Activated CD4-positive, alpha-beta T cell treated with anti-CD3 and anti-CD28 coated beads, Interleukin-2, amount 10 ng/mL, durations not matched to agents 24 days and 14 days (primary cell): ENCODE measurements at places on chromosomes 6 and 20. TPM values are rescaled to one million over a fixed set of nuclear protein-coding genes. Genes with fewer than 3 reads are reported as not detected.

DNA sequence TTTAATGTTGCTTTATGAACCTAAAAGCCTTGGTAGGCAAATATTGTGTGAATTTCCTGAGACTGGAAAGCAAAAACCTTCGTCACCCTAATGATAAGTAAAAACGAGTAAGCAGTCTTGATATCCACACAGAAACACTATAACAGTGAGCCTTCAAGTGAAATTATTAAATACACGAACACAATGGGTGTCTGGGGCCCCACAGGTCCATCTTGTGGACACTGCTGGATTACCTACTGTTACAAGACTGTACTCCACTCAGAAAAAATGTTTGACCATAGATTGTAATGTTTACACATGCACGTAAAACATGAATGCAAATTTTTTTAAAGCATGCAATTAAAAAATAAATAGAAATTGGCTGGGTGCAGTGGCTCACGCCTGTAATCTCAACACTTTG is 466.9 kb downstream of the CD83 start:
- H3K4me1 ChIP-seq, result no peaks in the 10 kb centered on the region
- H3K27ac ChIP-seq, result no peak overlapping the region
- H3K4me3 ChIP-seq, result no peak overlapping the region

- peaks cover 6% of the 10 kb centered on the region for H3K27me3 ChIP-seq
- peak; percentile 46 for DNase-seq
- H3K4me3 ChIP-seq, result no peak overlapping the region
- peaks cover 5% of the 10 kb centered on the region for H3K36me3 ChIP-seq
- no peak overlapping the region for H3K27ac ChIP-seq
- peaks cover 7% of the 10 kb centered on the region for H3K4me1 ChIP-seq
Measured at GRCh38 chr6:32614366-32615081, 22.7 kb upstream of the HLA-DQA1 start.

DNA sequence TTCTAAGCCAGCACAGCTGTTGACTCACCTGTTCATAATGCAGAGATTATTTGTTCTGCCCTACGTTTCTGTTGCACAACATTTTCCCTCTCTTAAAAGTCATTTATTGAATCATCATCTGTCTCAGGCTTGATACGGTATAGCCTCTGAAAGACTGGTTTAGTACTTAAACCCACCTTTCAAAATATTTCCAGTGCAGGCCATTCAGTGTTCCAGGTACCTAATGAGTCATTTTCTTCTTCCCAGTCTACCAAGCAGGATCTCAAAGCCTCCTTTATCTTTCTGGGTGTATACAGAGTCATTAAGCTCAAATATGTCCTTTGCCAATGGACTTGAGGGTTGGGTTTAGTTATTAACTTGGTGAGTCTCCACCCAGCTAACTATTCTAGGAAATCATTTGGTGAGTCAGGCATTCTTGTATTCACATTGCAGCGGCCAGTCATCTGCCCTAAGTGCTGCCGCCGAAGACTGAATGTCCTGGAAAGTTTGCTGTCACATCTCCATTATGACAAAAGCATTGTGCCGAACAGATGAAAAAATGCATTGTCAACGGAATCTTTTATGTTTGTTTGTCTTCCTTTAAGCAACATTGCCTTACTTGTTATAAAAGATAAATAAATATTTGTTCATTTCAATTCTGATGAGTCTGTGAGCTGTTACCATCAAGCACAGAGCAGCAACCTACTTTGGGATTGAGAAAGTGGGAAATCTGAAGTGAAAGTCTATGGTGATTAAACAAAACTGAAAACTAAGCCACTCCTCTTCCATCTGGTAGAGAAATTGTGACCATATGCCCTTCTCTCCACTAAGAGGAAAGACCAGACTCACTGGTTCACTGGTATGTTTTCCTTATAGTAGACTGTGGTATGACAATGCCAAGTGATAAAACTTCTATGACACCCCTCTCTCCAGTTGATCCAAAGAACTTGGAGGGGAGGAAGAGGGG is 14.3 kb upstream of the FAM135A start:
- peaks cover 21% of the 10 kb centered on the region for H3K27me3 ChIP-seq
- H3K4me1 ChIP-seq, result no peaks in the 10 kb centered on the region
- H3K4me3 ChIP-seq, result no peak overlapping the region
- H3K27ac ChIP-seq, result no peak overlapping the region
- no peak for DNase-seq

GRCh38 chr20:46286382-46286781 is 21.9 kb downstream of the CDH22 start:
- H3K27me3 ChIP-seq, result peaks cover 15% of the 10 kb centered on the region
- H3K4me3 ChIP-seq, result no peak overlapping the region

DNA sequence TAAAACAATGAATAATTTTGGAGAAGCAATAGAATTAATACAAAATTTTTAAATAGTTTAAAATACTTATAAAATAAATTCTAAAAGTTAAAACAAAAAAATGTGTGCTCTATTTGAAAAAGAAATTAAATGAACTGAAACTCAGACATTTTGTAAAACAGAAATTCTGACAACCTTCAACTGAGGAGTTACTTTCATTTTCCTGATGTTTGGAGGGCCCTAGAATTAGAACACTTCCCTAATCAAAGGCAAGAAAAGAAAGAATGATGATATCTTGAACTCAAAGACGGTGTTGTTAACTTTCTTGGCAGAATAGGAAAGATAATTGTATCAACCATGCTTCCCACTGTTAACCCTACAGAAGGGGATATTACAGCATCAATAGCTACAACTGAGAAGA is 27.9 kb downstream of the SNX14 start:
- no peaks in the 10 kb centered on the region for H3K27me3 ChIP-seq
- H3K4me3 ChIP-seq, result no peak overlapping the region
- DNase-seq, result no peak
- H3K27ac ChIP-seq, result peak overlapping the region; percentile 11
- H3K36me3 ChIP-seq, result peaks cover 42% of the 10 kb centered on the region
- peaks cover 9% of the 10 kb centered on the region for H3K4me1 ChIP-seq

- H3K27me3 ChIP-seq, result no peaks in the 10 kb centered on the region
- no peak for DNase-seq
- no peak overlapping the region for H3K4me3 ChIP-seq
- H3K27ac ChIP-seq, result no peak overlapping the region
- peaks cover 16% of the 10 kb centered on the region for H3K4me1 ChIP-seq
- H3K36me3 ChIP-seq, result peaks cover 6% of the 10 kb centered on the region
Measured at GRCh38 chr20:25353747-25354705, 36.6 kb downstream of the ABHD12 start.

- no peak overlapping the region for H3K27ac ChIP-seq
- no peaks in the 10 kb centered on the region for H3K36me3 ChIP-seq
- no peak overlapping the region for H3K4me3 ChIP-seq
- no peak for DNase-seq
- H3K27me3 ChIP-seq, result peaks cover 10% of the 10 kb centered on the region
Measured at GRCh38 chr6:150093397-150093796, 24.5 kb upstream of the ULBP3 start.

DNA sequence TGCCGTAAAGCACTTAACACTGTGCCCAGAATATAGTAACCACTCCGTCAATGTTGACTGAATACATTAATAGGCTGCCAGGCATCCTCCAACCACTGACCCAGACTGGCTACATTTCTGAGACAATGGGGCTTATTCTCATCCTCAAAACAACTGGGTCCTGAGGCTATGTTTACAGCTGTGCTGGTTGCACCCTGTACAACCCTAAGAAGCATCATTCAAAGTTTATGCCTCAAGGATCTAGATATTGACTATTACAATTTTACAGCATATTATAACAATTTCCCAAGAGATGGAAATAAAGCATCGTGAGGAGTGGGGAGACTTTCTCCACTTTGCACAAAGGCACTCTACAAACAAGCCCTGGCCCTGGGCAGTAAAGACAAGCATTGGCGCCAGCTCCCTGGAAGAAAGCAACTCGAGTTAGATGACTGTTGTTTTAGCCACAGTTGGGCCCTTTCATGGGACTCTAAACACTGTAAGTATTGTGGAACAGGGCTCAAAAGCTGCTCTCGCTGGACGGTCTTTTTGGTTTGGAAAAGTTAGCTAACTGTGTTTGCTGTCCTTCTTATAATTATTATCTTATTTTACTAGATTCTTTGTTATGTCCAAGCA is 30.2 kb downstream of the MYLIP start:
- no peak overlapping the region for H3K27ac ChIP-seq
- no peak for DNase-seq
- H3K4me1 ChIP-seq, result peaks cover 20% of the 10 kb centered on the region
- peaks cover 32% of the 10 kb centered on the region for H3K36me3 ChIP-seq
- H3K4me3 ChIP-seq, result no peak overlapping the region
- no peaks in the 10 kb centered on the region for H3K27me3 ChIP-seq

- H3K27me3 ChIP-seq, result peaks cover 2% of the 10 kb centered on the region
- H3K4me1 ChIP-seq, result peaks cover 10% of the 10 kb centered on the region
- no peaks in the 10 kb centered on the region for H3K36me3 ChIP-seq
- no peak overlapping the region for H3K4me3 ChIP-seq
- H3K27ac ChIP-seq, result no peak overlapping the region
- DNase-seq, result no peak
Measured at GRCh38 chr6:8391934-8392333, 43.4 kb downstream of the SLC35B3 start.

- peak within 1 kb of the TSS; percentile 91 for H3K27ac ChIP-seq
- H3K4me3 ChIP-seq, result peak within 1 kb of the TSS; percentile 94
- peaks cover 56% of the 10 kb centered on the region for H3K4me1 ChIP-seq
- H3K36me3 ChIP-seq, result peaks cover 77% of the 10 kb centered on the region
- H3K27me3 ChIP-seq, result no peaks in the 10 kb centered on the region
Measured at GRCh38 chr6:33276864-33277662, at the start of gene B3GALT4. B3GALT4 (plus strand) TSS chr6:33277123; CDS start chr6:33277420, 297 bp downstream.

DNA sequence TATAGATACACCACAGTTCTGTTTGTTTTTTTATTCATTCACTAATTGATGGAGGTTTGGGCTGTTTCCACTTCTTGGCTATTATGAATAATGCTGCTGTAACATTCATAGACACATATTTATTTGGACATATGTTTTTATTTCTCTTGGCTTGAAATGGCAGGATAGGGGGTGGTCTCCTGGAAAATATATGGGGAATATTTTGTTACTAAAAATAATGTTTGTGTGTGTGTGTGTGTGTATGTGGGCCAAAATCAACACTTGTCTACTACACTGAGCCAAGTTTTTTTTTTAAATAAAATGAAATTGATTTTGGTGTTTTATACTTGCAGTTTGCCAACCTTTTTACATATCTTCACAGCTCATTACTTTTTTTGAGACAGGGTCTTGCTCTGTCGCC is 264.4 kb upstream of the SULF2 start:
- H3K4me1 ChIP-seq, result no peaks in the 10 kb centered on the region
- H3K4me3 ChIP-seq, result no peak overlapping the region
- no peak for DNase-seq
- H3K27ac ChIP-seq, result no peak overlapping the region

GRCh38 chr6:33116841-33117711 is 41.3 kb downstream of the HLA-DPB1 start:
- H3K4me1 ChIP-seq, result peaks cover 12% of the 10 kb centered on the region
- H3K4me3 ChIP-seq, result no peak overlapping the region
- H3K27ac ChIP-seq, result no peak overlapping the region
- peaks cover 81% of the 10 kb centered on the region for H3K27me3 ChIP-seq

DNA sequence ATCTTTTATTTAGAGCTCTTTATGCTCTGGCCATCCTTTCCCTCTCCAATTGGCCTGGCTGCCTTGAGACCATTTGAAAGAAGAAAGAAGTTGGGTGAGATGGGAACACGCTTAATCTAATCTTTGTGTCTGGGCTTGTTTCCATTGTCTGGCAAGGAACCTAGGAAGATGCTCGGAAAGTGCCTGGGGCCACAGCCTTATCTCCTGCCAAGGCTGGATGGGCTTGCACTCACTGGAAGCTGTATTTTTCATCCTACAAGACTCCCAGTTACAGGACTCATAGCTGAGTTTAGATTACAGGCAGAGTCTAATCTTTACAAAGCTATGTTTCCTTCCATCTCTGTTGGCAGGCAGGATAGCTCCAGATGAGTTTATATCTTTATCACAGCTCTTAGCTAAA is 33.1 kb upstream of the CDYL start:
- no peaks in the 10 kb centered on the region for H3K36me3 ChIP-seq
- H3K4me1 ChIP-seq, result no peaks in the 10 kb centered on the region
- no peak for DNase-seq
- H3K27me3 ChIP-seq, result peaks cover 3% of the 10 kb centered on the region

- peaks cover 2% of the 10 kb centered on the region for H3K27me3 ChIP-seq
- no peaks in the 10 kb centered on the region for H3K4me1 ChIP-seq
- no peaks in the 10 kb centered on the region for H3K36me3 ChIP-seq
- no peak overlapping the region for H3K4me3 ChIP-seq
- DNase-seq, result no peak
Measured at GRCh38 chr6:82085701-82086100, 161.8 kb downstream of the IBTK start.

DNA sequence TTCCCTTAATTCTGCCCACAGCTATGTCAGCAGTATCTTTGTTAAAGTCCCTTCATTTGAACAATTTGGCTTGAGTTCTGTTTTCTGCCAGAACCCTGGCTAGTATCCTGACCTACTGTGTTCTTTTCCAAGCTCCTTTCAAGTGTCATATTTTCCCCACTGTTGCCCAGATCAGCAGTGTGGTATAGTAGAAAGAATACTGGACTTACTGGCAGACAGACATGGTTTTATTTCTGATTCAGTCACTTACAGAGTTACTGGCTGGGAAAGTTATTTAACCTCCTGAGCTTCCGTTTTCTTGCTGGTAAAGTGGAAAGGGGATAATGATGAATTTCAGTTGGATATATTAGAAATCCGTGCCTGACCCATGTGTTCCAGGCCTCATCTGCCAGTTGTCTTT is 39.8 kb upstream of the RAB23 start:
- no peaks in the 10 kb centered on the region for H3K4me1 ChIP-seq
- no peak for DNase-seq
- no peaks in the 10 kb centered on the region for H3K27me3 ChIP-seq
- no peak overlapping the region for H3K4me3 ChIP-seq
- no peaks in the 10 kb centered on the region for H3K36me3 ChIP-seq

DNA sequence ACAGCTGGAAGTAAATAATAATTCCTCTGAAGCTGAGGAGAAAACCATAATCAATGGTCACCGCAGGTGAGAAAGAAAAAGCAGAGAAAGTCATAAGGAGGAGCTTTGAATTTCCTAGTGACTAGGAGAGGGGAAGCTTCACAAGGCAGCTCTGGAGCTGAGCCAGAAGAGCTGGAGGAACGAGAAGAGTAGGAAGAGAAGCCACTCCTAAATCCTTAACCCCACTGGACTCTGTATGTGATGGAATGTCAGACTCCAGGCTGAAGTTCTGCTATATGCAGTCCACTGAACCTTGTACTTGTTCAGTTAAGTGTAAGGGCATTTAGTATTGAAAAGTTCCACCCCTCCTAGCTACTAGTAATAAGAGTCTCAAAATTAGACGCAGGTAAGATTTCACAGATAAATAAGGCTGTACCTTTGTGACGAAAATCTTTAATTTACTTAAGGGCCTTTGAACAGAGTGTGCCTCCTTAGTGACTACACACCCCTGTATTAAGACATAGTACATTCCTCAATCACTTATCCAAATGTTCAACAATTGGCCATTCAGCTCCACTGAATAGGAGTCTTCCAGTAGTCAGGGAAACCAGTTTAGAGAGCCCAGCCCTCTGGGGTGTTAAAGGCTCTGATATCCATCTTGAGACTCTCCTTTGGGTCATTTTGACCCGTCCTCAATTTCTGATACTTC is 71.4 kb upstream of the UFL1 start:
- no peaks in the 10 kb centered on the region for H3K36me3 ChIP-seq
- DNase-seq, result no peak
- H3K27ac ChIP-seq, result no peak overlapping the region
- peaks cover 2% of the 10 kb centered on the region for H3K27me3 ChIP-seq
- no peaks in the 10 kb centered on the region for H3K4me1 ChIP-seq
- H3K4me3 ChIP-seq, result no peak overlapping the region

VGLL2 gene
- not detected in 2 replicates for total RNA-seq

SNTA1 gene
- 0.91 and 1.0 TPM in 2 replicates for total RNA-seq

SPDEF gene
- total RNA-seq, result not detected in 2 replicates

RIPOR2 gene
- 25.3 and 26.5 TPM in 2 replicates for total RNA-seq

ELOVL2 gene
- not detected in 2 replicates for total RNA-seq

LY6G6D gene
- total RNA-seq, result not detected in 2 replicates
